ENCODE measurements at places on chromosomes 7 and 10.

DNA sequence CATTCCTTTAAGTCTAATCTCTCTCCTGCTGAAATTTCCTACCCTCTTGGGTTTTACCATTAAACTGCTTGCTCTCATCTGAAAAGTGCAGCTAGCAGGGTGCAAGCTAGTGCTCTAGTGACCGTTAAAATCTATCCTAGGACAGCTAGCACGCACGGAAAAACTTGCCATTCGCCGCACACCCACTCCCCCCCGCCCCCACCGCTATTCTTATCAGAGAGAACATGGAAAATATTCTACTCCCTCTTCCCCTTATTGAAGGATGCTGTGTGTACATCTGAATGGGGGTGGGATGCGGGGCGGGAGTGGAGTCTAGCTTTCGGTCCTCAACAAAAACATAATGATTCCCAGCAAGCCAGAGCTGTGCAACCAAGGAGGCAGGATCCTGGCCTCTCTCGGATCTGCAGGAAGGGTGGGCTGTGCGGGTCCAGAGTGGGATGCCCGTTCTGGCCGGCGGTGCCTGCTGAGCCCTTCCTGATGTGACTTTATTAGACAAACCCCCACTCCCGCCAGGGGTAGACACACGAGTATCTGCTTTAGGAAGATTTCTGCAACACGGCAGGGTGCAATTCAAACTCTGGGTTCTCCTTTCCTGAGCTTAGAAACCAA, 1.1 kb upstream of the ADRA2A start:
- no peak for DNase-seq

DNA sequence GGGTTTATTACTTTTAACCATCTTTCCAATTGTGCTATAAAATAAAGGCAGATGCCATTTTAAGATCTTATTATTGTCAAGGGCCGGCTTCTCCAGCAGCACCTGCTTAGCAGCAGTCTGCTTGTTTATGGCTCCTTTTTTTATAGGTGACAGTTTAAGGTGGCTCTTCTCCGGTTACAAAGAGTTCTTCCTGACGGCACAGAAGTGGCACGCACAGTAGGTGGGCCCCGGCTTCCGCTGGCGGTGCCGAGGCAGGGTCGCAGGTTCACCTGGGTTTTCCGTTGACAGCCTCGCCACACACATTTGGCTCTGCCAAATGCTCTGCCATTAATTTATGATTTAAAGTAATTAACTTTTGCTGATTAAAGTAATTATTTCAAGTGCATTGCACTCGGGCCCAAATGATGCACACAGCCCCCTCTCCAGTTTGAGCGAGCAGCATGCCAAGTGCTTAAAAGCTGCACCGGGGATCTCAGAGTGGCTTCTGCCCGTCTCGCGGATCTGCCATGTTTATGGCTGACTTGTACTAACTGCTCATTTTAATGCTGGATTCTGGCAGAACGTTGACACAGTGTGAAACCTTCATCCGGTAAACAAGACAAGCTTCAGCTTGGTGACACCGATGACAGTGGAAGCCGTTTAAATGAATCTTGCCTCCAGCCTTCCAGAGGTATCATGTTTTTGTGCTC, 355.1 kb upstream of the MKI67 start:
- no peak for DNase-seq

DNA sequence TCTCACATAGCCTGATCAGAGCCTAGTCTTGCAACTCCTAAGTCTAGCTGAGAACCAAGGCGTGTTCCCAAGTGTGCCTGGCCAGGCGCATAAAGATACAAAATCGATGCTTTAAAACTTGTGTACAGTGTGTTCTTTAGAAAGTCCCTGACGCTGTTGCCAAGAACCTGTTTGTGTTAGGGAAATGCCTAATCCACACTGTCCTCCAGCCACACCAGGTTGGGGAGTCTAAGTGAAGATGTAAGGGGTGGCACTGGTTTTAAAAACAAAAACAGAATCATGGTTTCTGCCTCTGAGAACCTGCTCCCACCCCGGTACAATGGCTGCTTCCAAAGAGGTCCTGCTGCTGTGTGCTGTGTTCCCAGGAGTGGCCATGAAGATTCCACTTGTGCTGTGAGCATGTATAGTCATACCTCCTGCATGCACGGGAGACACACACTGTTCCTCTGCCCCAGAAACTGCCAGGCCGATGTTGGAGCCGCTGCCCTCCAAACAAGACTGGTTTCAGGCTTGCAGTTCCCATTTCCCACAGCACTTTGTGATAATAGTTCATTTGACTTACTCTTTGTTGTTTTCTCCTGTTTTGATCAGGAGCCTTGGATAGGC, 88.5 kb downstream of the CCNY start:
- DNase-seq: no peak

- no peak for DNase-seq
These were observed 18.5 kb downstream of the TMEM72 start for GRCh38 chr10:44929356-44930255.

DNA sequence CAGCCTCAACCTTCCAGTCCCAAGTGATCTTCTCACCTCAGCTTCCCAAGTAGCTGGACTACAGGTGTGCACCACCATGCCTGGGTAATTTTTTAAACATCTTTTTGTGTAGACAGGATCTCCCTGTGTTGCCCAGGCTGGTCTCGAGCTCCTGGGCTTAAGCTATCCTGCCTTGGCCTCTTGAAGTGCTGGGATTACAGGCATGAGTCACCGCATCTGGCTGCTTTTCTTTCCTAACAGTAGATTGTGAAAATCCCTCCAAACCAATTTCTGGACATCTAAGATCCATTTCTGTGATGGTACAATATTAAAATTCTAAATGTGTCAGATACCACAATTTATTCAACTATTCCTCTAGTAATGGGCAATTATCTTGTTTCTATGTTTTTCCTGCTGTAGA, 38.7 kb downstream of the RAB18 start:
- no peak for DNase-seq

- no peak for DNase-seq
These were observed 19.3 kb upstream of the SLIT1 start for GRCh38 chr10:97204826-97205679.

- no peak for DNase-seq
These were observed 28.2 kb downstream of the UBE2H start for GRCh38 chr7:129924602-129925001.

DNA sequence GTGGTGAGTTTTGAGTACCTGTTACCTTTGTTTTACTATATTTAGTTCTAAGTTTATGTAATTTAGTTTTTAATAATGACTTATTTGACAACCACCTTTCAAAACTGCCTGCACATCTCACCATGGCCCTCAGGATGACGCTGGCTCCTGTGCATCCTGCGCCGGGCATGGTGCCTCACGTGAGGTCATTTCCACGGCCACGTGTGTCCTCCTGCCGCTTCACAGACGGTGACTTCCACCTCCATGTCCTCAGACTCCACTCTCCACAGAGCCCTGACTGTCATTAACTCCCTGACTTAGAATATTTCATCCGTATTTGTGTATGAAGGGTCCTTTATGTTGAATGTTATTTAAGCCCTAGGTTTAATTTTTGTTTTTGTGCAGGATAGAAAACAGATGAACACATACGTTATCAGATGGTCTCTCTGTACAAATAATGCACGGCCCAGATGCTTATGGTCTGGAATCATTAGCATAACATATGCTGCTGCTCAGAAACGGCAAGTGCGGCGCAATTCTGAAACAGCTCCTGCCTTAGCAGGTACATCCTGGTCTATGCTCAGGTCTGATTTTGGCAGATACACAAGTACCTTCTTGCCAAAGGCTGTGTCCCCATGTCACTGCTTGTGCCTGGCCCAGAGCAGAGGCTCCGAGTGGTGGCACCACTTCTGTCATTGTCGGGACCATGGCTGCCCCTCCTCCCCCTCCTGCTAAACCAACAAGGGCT, 155.8 kb downstream of the WDR37 start:
- DNase-seq: no peak

GRCh38 chr10:80536361-80536835, 1.3 kb upstream of the SH2D4B start:
- no peak for DNase-seq

- DNase-seq: no peak
These were observed 55.8 kb downstream of the PTN start for GRCh38 chr7:137287651-137288258.

Measured in activated CD4-positive, alpha-beta T cell treated with anti-CD3 and anti-CD28 coated beads, Interleukin-2, amount 50 U/mL, for 48 hours (primary cell).